ENCODE measurements at places on chromosomes 5 and 9.

- DNase-seq = no peak
Measured at GRCh38 chr5:179430193-179431175, 85.2 kb upstream of the ADAMTS2 start.

GRCh38 chr5:179504191-179504590 lies 46.2 kb upstream of the RUFY1 start:
- no peak for DNase-seq

- DNase-seq = no peak
Measured at GRCh38 chr9:79193001-79193400, 378.8 kb upstream of the TLE4 start.

GRCh38 chr5:72374844-72375243 lies 54.7 kb downstream of the PTCD2 start:
- DNase-seq = no peak

DNA sequence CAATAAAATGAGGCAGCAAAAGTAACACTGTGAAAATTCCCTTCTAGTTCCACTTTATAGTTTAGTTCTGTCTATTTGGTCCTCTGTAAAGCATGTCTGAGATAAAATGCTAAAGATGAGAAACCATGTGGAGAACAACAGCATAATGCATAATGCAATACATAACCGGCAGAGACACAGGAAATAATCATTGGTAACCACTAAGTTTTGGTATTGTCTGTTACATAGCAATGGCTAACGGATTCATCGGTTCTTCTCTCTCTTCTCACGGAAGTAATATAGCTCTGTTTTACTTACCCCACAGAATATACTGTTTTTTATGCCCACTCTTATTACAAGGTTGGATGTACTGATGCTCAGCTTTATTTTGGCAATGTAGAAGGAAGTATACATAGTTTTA lies 158.9 kb downstream of the FAM174A start:
- DNase-seq = no peak

DNA sequence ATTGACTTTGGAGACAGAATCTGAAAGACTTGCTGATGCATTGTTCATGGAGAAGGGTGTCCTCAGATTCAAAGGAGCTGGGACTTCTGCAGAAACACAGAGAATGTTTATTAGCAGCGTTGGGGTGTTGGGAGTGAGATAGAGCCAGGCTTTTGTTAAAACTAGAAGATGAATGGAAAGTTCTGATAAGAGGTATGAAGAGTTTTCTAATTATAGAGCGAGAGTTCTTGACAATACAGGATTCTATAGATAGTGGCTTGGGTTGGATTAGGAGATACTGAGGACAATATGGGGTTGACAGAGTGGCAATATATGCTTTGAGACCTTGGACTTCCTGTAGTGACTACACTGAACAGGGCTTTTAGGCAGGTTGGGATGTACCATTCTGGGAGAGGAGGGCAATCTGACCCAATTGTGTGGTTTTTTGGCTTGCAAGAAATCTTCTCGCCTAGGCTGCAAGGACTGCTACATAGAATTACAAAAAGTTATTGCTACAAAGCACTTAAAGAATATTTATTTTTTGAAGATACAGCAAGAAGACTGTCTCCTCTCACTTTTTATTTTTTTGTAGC lies 83.1 kb downstream of the FER start:
- DNase-seq = no peak

DNA sequence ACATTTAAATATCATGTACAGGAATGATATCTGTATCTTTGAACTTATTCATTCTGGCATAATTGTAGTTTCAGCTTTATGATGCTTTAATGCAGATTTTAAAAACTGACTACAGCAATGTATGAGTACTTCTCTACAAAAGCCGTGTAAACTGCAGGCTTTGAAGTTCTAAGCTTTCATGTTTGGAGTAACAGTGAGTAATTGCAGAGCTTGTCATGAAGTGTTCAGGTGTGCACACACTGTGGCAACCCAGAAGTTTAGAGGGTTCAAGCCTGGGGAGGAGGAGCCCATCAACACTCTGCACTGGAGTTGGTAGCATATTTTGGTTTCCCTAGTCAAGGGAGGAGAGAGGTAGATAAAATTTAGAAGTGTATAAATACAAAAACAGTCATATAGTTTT lies 130.9 kb downstream of the CD180 start:
- DNase-seq = no peak

DNA sequence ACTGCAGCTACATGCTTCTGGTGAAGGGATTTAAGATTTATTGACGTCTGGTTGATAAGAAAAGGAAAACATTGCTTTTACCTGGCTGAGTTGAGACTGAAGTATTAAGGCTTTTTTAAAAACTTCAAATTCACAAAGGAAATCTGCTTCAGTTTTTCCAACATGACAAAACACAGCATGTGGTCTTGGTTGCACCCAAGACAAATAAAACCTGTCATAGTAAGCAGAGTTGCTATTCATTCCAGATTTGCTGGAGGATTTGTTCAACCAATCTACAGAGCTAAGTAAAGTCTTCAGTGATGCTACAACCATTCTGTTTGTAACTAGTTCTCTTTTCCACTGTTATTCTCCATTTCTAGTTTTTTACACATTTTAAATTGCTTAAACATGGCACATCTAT lies 11.3 kb downstream of the C5orf63 start:
- DNase-seq = no peak

DNA sequence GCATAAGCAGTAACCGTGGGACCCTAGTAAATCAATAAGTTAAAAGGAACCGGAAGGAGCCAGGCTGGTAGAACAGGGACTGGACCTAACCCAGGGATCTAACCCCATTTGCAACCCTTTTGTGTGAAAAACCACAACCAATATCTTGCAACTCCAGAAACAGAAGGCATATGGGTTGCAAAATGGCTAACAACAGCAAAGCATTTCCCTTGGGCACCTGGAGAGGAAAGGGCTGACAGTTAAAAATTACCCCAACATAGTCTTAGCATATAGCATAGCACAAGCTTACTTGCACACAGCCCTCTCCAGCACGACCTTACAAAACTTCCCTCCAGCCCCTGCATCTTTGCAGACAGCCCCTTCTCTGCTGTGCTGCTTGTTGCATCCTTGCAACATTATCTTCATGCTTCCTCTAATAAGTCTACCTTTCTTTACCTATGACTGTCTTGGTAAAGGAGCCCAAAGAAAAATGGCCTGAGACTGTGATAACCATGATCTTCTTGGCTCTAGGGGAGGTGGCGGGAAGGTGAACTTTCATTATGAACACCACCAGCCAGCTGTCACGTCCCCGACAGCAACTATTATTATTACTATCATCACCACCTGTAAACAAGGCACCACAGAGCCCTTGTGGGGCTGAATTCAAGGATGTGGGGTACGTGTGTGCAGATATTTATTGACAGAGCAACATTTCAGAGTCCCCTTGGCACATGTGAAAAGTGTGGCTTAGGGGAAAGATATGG lies 49.8 kb downstream of the PRRC1 start:
- no peak for DNase-seq

- DNase-seq = no peak
Measured at GRCh38 chr9:127283917-127284497, 19.4 kb downstream of the GARNL3 start.

DNA sequence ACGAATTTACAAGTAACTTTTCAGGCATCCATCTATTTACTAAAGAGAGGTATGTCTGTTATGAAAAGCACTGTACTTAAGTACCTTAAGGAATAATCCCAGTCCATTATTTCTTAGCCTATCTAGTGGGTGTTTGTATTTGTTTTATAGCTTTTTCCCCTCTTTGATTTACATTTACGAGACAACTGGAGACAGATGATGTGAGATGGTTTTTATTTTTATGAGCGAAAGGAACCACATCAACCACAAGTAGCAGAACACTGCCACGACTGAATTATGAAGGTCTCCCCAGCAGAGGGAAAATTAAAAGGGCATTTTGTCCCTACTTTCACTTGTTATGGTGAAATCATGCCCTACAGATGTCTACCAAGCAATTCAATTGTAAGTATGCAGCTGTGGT lies 357.8 kb downstream of the NFIB start:
- no peak for DNase-seq

GRCh38 chr5:35863159-35863558 lies 6.5 kb downstream of the IL7R start:
- no peak for DNase-seq

DNA sequence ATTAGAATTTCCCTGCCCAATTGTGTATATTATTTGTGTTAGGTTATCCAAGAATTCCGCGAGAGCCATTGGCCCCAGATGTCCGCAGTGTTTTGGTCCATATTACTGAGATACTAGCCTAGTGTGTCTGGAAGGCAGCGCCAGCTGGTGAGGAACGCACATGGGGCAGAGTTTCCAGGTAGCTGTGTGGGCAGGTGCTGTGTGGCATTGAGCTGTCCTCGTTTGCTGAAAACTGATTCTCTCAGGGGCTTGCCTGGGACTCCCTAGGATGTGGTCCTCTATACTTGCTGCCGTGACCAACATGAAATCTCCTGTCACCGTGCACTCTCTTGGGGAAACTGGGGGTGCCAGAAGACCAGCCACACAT lies 288.7 kb downstream of the FANCC start:
- DNase-seq = no peak

- no peak for DNase-seq
Measured at GRCh38 chr9:16247188-16247875, 623.1 kb downstream of the BNC2 start.

DNA sequence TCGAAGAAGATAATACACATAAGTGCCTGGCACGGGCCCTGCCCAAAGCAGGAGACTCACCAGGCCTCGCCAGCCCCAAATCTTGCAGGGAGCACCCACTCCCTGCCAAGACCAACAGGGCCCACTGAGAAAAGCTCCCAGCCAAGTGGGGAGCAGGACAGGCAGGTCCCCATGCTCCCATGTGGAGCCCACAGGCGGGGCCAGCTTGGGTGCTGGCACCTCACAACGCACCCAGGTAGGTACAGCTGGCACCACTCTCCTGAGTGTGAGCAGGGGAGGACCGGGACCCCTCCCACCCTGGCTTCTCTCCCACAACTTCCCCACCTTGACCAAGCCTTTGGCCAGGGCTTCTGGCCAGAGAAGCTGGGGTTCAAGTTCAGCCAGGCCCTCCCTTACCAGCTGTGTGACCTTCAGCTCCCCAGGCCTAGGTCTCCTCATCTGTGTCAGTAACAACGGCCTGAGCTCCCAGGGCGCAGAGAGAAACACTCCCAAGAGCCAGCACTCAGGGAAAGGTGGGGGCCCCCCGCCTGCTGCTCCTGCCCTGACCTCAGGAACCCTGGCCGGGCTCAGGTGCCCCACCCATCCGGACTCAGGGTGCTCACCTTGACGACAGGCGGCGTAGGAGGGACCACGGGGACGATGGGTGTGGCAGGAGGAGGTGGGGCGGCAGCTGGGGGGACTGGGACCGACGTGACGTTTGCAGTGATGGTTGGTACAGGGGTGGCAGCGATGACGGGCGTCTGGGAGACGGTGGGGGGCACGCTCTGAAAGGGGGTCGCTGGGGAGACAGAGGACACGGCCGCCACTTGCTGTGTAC lies 17.8 kb downstream of the BRD3 start:
- no peak for DNase-seq

GRCh38 chr9:121156263-121156731 lies 45.4 kb downstream of the RAB14 start:
- no peak for DNase-seq

GRCh38 chr9:121607434-121608167 lies 43.8 kb upstream of the DAB2IP start:
- no peak for DNase-seq

GRCh38 chr9:80866121-80866520 lies 823.2 kb downstream of the TLE1 start:
- DNase-seq = no peak

DNA sequence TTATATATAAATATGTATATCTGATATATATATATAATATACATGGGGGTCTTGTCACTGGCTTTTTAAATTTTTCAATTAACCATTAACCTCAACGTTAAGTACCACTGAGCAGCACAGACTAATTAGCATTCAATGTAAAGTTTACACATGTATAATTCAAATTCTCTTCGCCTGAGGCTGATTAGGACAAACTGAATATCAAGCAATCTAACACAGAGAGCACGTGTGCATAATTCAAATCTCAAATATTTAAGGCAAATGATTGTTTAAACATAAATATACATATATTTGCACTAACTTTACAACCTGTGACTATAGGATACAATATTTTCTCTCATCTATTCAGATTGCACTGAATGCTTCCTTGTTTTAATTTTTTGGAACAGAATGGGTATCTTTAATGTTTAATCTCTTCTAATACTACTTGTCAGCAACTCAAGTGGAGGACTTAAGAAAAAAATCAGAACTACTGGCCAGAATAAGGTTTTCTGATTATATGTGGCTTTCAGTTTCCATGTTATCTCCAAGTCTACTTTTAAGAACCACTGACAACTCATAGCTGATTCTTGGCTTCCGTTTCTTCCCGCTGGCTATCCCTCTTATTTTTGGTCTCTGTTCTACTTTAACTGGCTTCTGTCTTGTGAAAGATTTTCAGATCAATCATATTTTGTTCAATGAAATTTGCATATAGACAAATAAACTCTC lies 204.8 kb downstream of the MLLT3 start:
- no peak for DNase-seq

GRCh38 chr9:137784641-137785513 lies 92.7 kb upstream of the CACNA1B start:
- no peak for DNase-seq

DNA sequence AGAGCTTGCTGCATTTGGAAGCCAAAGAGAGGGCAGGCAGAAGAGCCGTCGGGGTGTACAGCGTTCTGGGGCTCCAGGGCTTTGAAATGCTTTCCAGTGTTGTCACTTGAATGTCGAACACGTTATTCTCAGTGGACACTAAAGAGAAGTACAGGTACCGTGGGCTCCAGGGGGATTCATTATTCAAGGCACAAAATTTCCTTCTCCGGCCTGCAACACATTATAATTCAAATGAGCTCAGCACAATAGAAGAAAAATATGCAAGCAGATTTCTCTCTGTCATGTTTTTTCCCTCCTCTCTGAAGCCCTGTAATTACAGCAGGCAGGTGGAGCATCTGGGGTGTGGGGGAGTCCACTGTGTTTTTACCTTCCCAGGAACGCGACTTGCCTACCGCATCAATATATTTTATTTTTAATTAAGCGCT lies 293.1 kb downstream of the ZSWIM6 start:
- no peak for DNase-seq

GRCh38 chr5:158634714-158635113 lies 465.0 kb downstream of the EBF1 start:
- DNase-seq = no peak

DNA sequence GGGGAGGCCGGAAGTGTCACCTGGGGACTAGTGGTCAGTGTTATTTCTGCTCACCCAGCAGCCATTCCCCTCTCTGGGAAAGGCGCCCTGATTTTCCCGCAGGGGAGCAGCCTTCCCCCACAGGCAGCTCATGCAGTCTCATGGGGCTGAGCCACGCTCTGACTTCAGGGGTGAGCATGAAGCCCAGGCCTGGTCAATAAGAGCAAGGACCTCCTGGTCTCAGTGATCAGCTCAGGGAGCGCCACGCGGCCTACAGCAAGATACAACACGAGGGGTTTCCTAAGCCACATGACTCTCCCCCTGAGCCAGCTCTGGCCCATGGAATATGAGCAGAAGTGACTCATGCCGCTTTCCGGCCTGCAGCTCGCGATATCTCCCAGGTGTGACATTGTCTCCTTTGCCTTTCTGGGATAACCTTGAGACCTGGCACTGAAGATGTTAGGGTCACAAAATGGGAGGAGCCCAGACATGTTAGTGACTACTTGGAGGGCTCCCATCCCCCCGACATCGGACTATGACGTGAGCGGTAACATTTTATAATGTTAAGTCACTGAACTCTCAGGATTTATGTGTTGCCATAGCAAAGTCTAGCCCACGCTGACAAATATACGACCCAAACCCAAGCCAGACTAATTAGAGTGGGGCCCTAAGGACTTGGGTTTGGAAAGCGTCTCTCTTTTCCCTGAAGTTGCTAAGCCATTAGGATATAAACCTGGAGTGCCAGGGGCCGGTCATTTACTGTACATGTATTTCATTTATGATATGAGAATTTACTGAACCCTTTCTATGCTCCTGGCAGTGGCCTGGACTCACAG lies 46.5 kb upstream of the GFPT2 start:
- DNase-seq = no peak

All from activated CD8-positive, alpha-beta memory T cell treated with anti-CD3 and anti-CD28 coated beads for 1 hour (primary cell).